ENCODE measurements at places on chromosomes 3 and 15.

GRCh38 chr3:194139071-194139813 lies 3.3 kb downstream of the HES1 start:
- DNase-seq, result peak; percentile 93

- DNase-seq, result no peak
Measured at GRCh38 chr3:71984843-71985613, 200.1 kb upstream of the PROK2 start.

DNA sequence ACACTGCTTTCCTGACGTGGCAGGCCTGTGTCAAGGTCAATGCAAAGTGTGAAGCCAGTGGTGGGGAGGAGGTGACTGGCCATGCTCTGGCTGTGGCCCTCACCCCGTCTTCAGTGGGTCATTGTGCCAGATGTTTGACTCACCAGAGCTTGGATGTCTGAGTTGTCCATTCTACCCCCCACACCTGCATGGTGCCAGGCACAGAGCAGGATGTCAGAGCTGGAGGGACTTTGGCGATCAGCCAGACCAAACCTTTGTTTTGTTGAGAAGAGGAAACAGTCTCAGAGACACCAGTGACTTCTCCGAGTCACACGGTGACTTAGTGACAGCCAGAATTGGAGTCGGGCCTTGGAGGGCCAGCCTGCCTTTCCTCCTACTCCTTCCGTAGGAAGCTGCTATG lies 49.5 kb downstream of the SMAD6 start:
- no peak for DNase-seq

DNA sequence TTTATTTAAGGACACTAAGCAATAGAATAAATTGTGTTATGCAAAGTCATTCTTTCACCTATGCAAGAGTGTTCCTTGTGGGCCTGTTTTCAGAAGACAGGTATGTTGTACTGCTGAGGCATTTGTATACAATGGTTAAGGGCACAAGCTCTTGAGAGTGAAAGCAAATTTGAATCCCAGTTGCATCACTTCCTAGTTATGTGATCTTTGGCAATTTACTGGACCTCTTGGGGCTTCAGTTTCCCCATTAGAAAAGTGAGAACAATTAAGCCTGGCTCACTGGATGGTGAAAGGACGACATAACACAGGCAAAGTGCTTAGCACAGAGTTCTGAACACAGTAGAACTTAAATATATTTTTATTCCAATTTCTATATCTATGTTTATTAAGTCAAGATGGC lies 117.4 kb downstream of the EFHB start:
- no peak for DNase-seq

- DNase-seq, result no peak
Measured at GRCh38 chr3:123290107-123290930, 88.6 kb downstream of the SEC22A start.

DNA sequence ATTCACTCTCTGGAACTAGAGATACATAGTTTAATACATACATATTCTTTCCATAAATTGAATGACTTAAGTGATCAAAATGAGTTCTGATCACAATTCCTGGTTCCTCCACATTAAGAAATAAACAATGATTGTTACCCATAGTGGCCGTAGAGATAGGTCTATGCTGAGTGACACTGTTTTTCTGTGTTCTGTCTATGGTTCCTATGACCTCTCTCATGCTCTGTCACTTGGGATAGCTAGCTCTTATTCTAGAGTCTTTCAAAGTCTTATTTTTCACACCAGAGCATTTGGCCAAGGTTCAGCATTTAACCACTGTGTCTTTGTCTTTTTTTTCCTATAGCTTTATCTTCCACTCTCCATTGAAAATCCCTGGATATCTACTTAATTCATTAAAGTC lies 132.4 kb downstream of the GOLGA6L6 start:
- no peak for DNase-seq

- DNase-seq, result no peak
Measured at GRCh38 chr15:53843166-53843565, 83.7 kb upstream of the WDR72 start.

DNA sequence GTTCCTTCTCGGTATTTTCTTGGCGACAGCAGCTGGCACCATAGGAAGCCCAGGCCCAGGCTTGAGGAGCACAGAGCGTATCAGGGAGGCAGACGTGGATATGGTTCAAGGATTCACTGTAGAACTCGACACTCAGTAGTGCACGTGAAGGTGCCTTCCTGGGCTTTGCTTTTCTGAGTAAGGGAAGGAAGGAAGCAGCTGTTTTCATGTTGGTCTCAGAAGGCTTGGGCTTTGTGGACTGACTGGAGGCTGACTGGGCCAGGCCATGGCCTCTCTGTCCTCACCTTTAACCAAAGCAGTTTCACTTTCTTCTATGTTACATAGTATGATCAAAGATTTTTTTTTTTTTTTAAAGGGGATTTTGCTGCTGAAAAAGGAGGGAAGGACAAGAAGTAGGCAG lies 6.9 kb upstream of the GHRL start:
- no peak for DNase-seq

- no peak for DNase-seq
Measured at GRCh38 chr3:128523591-128523990, 30.6 kb upstream of the GATA2 start.

GRCh38 chr3:193250492-193250891 lies 9.5 kb downstream of the PLAAT1 start:
- no peak for DNase-seq

DNA sequence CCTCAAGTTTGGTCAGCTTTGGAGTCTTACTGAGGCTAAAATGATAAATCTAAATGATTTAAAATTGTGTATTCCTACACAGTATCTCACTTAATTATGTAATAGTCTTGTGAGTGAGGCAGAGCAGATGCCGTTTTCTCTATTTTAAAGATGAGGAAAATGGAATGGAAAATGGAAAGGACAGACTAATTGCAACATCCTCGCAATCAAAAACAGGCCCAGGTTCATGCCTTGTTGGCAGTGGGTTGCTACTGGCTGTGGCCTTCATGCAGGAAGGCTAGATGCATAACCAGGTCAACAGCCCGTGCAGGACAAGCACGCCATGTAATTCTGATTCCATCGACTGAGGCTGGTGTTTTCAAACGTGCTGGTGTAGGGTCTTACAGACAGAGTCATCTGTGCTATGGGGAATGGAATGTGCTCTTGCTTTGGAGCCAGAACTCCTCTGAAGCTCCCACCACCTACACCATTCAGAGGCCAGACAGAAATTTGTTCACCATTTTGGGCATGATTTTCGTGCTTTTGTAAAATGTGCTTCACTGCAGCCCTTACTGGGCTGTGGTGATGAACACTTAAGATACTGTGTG lies 37.9 kb downstream of the MLH1 start:
- DNase-seq, result no peak

- DNase-seq, result peak; percentile 75
Measured at GRCh38 chr3:16513141-16514020, at the start of gene RFTN1. RFTN1 (minus strand) TSS chr3:16513699; CDS start chr3:16493869, 19,830 bp downstream.

GRCh38 chr15:64151727-64152506 lies at the start of gene SNX22:
SNX22 (plus strand) TSS chr15:64151731; CDS start chr15:64151776, 45 bp downstream.
- DNase-seq, result no peak

DNA sequence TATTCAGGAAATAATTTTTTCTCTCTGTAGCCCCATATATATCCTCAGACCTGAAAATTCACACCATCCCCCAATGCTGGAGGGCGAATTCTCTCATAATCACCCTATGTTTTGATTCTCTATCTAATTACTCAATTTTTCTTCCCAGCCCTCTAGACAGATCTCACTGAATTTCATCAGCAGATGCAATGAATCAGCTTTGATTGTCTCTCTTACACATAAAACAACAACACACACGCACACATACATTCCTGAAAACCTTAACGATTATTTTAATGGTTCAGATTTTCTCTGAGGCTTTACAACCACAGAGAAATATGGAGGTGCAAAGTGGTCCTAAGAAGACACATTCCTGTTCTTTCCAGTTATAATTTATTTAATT lies 11.1 kb downstream of the RBMS3 start:
- DNase-seq, result peak; percentile 50

- DNase-seq, result peak; percentile 69
Measured at GRCh38 chr3:157128771-157129681, 30.9 kb downstream of the CCNL1 start.

GRCh38 chr15:30992249-30992864 lies 929 bp upstream of the MTMR10 start:
- DNase-seq, result no peak

DNA sequence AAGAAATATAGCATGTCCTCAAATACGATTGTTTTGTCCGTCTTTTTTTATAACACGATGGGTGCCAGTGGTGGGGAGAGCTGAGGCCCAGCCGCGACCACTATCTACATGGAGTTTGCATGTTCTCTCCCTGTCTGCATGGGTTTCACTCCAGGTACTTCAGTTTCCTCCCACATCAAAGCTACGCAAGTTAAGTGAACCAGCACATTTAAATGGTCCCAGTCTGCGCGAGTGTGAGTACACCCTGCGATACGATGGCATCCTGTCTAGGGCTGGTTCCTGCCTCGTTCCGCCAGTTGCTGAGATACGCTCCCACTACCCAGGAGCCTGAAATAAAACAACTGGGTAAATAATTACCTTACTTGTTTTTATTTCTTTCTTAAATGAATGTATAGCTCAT lies 40.6 kb downstream of the ATP13A3 start:
- DNase-seq, result no peak

- DNase-seq, result no peak
Measured at GRCh38 chr3:194235160-194235559, 99.2 kb downstream of the HES1 start.

DNA sequence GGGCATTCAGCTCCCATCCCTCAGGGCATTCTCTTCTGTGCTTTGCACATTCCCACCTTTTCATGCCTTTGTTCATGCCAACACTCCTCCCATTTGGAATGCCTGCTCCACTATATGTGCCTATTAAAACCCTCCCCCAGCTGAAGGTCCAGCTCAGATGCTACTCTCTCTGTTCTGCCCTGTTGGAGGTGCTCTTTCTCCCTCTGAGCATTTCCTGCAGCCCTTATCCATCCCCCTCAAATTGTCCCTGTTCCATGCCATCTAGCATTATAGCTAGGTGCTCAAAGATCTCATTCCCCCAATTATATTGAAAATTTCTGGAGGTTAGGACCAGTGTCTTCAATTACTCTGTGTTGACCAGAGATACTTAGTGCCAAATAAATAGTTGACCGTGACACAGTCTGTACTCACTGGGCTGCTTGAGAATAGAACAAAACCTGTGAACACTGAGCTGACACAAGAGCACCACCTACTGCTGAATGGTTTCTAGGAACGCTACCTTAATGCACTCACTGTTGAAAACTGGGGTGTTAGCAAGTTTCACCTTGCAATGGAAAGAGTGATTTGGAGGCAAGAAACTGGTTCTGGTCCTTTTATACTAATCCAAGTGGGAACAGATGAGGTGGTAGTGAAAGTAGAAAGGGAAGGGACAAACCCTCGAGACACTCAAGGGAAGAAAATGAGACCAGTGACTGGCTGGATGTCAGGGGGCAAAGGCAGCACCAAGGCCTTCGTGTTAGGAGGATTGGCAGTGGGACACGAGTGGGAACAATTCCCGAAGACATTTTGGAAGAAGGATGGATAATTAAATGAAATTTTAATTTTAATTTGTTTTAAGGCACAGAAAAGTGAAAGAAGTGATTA lies 289.8 kb upstream of the ROPN1 start:
- peak; percentile 53 for DNase-seq

- DNase-seq, result peak; percentile 49
Measured at GRCh38 chr3:30747771-30748281, 141.4 kb downstream of the TGFBR2 start.

- no peak for DNase-seq
Measured at GRCh38 chr15:78933823-78934654, 10.8 kb downstream of the CTSH start.

DNA sequence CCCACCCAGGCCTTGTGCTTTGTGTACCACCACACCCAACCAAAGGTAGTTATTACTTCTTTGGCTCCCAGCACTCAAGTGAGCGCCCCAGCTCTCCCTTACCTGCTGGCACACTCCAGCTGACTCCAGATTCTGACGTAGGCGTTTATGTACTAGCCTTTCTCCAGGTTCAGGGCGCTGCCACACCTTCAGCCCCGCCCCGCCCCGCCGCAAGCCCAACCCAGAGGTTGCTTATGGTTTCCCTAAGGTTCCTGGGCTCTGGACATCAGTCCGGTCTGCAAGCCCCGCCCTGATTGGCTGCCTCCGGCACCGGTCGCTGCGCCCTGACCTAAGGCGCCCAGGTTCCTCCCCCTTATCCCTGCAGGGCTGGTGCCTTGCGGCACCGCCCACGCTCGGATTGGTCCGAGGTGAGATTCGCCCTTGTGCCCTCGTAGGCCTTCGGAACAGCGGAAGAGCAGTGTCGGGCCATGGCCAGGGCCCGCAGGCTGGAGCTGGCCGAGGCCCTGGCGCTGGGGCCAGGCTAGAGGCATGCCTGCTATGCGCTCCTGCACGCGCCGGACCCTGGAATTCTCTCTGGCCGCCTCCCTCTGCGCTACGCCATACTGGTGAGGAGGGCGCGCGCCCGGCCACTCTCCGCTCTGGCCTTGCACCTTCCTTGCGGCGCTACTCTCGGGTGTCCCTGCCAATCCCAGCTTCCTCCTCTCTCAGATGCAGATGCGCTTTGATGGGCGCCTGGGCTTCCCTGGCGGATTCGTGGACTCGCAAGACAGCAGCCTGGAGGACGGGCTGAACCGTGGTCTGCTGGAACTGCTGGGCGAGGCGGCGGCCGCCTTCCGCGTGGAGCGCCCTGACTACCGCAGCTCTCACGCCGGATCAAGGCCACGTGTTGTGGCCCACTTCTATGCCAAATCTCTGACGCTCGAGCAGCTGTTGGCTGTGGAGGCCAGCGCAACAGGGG lies 19.8 kb upstream of the NUDT16 start:
- DNase-seq, result no peak

DNA sequence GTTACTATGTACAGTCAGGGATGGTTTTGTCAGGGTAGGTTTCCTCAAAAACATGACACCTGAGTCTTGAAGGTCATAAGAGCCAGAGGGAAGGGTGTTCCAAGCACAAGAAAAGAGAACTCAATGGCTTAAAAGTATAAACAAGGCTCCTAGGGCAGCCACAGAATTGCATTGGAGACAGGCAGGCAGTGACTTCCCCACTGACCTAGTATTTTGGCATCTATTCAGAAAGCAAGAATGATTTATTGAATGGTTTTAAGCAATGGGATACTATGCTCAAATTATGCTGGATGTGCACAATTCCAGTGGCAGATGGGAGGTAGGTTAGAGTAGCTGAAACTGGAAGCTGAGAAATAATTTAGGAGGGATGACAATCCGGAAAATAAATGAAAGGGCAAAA lies 54.0 kb downstream of the TSC22D2 start:
- peak; percentile 45 for DNase-seq

GRCh38 chr3:100006570-100007271 lies 107.6 kb downstream of the FILIP1L start:
- DNase-seq, result peak; percentile 55

GRCh38 chr3:160136421-160136820 lies 88.8 kb upstream of the C3orf80 start:
- DNase-seq, result no peak

DNA sequence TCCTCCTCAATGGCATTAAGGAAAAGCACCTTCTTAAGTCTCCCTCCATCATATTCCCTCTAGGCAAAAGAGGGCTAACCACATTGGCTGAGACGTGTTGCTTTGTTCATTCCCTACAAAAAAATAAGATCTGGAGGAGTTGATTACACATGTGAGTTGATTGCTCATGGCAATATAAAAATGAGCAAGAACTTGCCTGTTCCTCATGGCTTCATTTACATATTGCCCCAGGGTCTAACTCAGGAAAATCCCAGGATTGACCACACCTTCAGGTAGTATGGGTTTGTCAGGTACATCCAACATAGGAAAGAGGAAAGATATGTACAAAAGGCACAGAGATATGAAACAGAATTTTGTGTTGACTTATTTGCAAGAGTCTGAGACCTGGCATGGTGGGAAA lies 35.5 kb downstream of the NFKBIZ start:
- no peak for DNase-seq

Measured in fibroblast of skin of right quadriceps (primary cell).